ENCODE measurements at places on chromosomes 5 and 9. TPM values are rescaled to one million over a fixed set of nuclear protein-coding genes. Genes with fewer than 3 reads are reported as not detected.

The SPINK13 gene
- 0.45 TPM for polyA plus RNA-seq

The NPM1 gene
- 860 TPM for polyA plus RNA-seq

The LHFPL2 gene
- 39.6 TPM for polyA plus RNA-seq

The PTGR1 gene
- polyA plus RNA-seq: 64.2 TPM

The FOXE1 gene
- not detected for polyA plus RNA-seq

The FOXD4 gene
- polyA plus RNA-seq: 2.7 TPM

The SPATA31E1 gene
- polyA plus RNA-seq: not detected

The PCDHA6 gene
- polyA plus RNA-seq: not detected

- DNase-seq: no peak
These were observed 579.2 kb upstream of the ZNF462 start for GRCh38 chr9:106283769-106284168.

DNA sequence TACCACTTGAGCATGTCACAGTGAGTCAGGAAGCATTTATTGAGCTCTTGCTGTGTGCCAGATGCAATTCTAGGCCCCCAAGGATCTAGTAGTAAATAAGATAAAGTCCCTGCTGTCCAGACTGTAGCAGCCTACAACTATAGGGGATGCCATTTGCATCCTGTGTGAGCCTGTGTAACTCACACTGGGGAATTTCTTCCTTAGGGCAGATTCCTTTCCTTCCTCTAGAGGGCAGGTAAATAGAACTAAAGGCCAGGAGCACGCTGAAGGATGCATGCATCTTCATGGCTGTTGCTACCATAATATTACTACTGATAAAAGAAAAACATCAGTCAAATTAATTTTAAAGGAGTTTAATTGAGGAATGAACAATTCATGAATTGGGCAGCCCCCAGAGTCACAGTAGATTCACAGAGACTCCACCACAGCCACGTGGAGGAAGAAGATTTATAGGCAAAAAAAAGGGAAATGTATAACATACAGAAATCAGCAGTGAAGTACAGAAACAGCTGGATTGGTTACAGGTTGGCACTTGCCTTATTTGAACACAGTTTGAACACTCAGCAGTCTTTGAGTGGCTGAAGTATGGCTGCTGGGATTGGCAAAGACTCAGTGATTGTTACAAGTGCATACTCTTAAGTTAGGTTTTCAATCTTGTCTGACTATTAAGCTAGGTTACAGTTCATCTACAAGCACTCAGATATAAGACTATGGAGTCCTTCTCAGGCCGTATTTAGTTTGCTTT lies 98.9 kb downstream of the ACTL7B start:
- no peak for DNase-seq

DNA sequence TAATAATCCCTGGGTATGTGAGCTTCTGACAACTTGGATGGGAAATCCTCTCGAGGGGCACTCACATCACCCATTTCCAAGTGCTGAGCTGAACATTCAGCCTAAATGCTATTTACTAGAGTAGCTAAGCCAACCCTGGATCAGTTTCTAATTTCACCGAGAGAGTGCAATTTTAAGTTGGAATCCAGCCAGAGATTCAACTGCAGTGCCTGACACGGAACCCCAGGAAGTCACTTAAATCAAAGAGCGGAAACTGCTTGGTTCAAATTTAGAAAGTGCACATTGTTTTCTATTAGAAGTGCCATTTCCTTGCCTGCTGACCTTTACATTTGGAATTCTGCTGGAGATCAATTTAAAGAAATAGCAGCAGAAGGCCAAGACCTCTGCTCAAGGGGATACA lies 8.8 kb downstream of the SPRY4 start:
- DNase-seq: peak; percentile 65

DNA sequence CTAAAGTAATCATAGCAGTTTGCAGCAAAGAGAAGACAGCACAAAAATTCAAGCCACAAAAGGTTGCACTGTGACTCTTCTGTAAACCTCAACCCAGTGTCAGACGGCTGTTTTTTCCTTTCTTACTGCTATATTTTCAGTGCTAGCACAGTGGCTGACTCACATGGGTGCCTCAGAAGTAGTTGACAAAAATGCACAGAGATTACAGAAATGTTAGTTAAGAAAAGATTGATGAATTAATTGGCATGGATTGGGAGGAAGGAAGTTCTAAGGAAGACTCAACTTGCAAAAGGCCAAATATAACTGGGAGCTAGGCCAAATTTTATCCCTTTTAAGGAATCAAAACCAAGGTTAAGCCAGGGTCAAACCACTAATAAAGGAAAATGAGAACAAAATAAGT lies 43.7 kb upstream of the ITGA1 start:
- no peak for DNase-seq

- DNase-seq: no peak
These were observed 14.9 kb downstream of the ZNF474 start for GRCh38 chr5:122144236-122144635.

- DNase-seq: no peak
These were observed 338.2 kb upstream of the TLE4 start for GRCh38 chr9:79233542-79233941.

- no peak for DNase-seq
These were observed 91.1 kb downstream of the IQGAP2 start for GRCh38 chr5:76494201-76494600.

DNA sequence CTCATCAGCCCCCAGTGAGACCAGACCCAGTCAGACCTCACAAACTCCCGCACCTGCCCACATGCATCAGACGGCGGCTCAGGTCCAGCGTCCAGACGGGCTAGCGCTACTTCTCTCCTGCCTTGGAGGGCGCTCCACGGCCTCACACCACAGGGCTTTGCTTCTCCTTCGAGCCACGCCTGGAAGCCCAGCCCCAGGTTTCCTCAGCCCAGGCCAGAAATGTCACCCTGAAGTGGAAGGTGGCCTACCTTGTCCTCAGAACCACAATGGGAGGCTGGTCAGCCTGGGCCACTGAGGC lies 2.8 kb downstream of the NACC2 start:
- DNase-seq: no peak

GRCh38 chr5:36768450-36768849 lies 108.1 kb upstream of the NIPBL start:
- DNase-seq: no peak

GRCh38 chr9:3468421-3469205 lies 57.2 kb downstream of the RFX3 start:
- no peak for DNase-seq

- no peak for DNase-seq
These were observed 24.6 kb downstream of the SH3RF2 start for GRCh38 chr5:145960848-145961600.

- no peak for DNase-seq
These were observed 6.9 kb downstream of the KIAA1958 start for GRCh38 chr9:112493393-112494137.

DNA sequence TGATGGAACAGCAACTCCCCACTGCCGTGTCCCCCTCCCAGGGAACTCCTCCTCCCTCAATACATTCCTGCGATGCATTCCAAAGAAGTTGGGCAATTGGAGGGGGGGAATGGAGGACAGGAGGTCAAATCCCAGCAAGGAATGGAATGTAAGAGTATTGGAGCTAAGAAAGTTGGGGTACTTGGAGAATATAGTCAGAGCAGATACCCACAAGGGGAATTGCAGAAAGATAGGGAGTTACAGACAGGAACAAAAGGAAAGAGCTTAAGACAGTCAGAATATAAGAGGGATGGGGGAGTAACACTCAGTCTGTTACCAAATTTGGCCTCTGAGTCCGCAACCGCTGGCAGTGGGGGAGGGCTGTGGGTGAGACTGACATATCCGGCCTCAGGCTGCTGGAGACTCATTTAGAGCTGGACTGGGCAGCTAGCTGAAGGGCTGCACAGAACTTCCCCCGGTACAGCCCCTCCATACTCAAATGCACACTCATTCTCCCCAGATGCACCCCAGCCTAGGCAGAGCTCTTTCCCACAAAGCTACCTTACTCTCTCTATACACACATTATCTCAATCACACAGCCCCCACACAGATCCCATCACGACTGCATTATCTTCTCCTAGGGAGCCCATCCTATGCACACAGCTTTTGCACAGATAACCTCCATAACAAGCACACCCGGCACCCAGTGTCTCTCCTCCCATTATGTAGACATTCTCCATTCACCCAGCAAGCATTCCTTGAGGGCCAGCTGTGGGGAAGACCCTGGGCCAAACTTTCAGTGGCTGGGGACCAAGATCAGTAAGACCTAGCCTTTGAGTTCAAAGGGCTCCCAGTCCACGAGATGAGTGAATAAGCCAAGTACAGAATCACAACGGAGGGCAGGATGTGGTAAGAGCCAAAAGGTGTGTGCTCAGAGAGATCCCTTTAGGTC lies 3.7 kb downstream of the TLN1 start:
- DNase-seq: no peak

DNA sequence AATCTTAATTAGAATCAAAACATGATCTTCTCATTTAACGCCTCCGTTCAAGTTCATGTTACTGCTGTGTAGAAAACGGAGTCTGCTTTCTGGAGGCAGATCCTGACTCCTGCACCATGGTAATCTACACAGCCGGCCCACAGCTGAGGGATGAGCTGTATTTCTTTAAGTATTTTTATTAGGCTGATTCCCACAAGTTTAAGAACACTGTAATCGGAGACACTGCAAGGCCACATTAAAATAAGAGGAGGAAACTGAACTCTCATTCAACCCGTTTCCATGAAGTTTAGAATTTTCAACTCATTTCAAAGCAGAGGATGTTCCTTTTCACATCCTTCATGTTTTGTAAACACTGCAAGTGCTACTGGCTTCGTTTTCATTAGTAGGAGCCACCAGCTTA lies 372.2 kb downstream of the NFIB start:
- peak; percentile 70 for DNase-seq

GRCh38 chr5:81986126-81986525 lies 14.3 kb downstream of the ATG10 start:
- no peak for DNase-seq

DNA sequence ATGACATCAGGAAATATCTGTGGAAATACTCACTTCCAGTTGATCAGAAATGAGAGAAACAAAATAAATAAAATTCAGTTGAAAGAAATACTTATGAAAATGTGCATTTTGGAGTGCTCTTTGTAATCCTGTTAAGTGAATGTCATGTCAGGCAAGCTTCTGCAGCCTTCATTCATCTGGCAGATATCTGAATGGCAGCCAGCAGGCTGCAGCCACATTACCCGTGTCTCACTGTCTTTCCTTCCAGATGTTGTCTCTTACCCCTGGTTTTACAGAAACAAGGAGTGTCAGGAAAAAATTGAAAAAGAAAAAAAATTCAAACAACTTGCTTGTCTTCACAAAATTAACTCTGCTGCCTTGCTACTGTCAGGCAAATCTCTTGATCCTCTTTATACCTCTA lies 445.0 kb upstream of the RIOK2 start:
- no peak for DNase-seq

- peak; percentile 85 for DNase-seq
These were observed 54.3 kb downstream of the PTCH1 start for GRCh38 chr9:95462249-95463147.

GRCh38 chr5:149902177-149902576 lies 42.4 kb downstream of the PDE6A start:
- no peak for DNase-seq

GRCh38 chr5:151628112-151628823 lies 37.1 kb upstream of the FAT2 start:
- DNase-seq: no peak

GRCh38 chr9:105425816-105426433 lies 21.9 kb upstream of the FSD1L start:
- no peak for DNase-seq

- DNase-seq: no peak
These were observed 23.0 kb downstream of the SPEF2 start for GRCh38 chr5:35640623-35641022.

- peak; percentile 52 for DNase-seq
These were observed 29.9 kb upstream of the OBP2B start for GRCh38 chr9:133238851-133239532.

DNA sequence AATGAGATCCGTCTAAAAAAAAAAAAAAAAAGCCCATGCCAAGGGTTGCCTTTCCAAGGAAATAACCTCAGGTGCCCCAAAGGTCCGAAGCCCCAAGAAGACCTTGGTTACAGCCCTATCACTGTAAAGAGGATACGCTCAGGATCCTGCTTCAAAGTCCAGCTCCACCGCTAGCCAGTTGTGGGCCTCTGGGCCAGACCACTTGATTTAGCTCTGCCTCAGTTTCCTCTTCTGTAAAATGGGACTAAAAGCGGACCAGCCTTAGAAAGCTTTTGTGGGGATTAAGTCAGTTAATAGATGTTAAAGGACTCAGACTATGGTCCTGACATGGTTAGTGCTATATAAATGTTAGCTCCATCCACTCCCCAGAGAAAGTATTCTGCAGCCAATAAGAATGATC lies 48.7 kb upstream of the ORM1 start:
- no peak for DNase-seq

- DNase-seq: no peak
These were observed 6.6 kb upstream of the AOPEP start for GRCh38 chr9:94719878-94720277.

DNA sequence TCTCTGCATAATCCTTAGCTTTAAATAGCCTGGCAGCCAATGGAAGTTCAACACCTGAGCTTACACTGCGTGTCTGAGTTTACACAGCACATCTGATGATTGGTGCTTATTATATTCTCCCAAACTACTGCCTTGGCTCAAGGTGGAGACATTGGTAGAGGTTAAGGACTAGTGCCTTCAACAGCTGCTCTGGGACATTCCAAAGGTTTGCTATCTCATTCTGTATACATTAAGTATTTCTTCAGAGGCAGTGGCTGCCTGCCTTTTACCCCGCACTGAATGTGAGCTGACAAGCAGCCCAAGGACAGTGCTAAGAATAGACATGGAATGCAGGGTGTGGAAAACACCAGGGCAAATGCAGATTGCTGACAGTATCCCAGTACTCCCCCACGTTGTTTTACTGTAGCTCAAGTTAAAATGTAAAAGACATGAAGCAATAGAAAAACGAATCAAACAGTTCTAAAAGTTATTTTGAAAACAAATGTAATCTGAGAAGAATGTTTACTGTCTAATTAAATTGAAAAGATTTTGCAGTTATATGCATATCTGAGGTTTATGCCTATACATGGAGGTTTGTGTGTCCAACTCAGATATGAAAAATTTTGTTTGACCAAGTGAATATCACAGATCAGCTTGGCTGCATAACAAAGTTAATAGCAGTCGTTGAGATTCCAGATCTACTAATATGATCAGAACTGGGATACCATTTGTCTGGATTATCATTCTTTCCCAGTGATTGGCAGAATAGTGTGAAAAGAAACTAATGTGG lies 1.8 kb downstream of the HSPB3 start:
- peak; percentile 45 for DNase-seq

GRCh38 chr5:138949988-138950387 lies 74.9 kb upstream of the LRRTM2 start:
- no peak for DNase-seq

DNA sequence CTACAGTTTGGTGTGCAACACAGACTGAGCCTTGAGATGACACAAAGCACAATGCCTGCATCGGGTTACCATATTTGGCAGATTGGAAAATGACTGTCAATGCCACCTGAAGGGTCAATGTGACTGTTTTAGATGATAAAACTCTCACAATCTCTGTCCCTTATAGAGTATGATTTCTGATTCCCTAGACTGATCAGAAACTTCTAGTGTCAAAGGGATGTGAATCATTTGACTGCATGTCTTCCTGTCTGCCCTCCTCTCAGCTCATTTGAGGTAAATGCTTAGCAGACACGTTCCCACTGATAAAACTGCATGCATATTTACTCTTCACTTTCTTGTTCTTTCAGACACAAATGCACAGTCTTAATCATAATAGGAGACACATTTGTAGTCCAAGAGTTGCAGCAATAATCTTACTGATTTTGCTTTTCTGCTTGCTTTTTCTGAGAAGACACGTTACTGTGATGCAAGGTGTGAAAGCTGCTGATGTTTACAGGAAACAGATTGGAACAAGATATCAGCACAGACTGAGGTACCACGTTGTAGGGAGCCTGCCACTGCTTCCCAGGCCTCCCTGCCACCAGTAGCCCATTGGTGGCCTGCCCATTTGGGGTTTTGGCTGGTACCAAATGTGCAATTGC lies 77.8 kb downstream of the GCNT4 start:
- no peak for DNase-seq

All from hindlimb muscle (tissue), 1 donor.